SK-N-MC (cell line): ENCODE measurements at places on chromosomes 5 and 9.
A peak's percentile ranks its signal among the peaks of the same experiment; 100 is the strongest.

GRCh38 chr9:84587153-84587552 lies 82.4 kb upstream of the NTRK2 start:
- DNase-seq: no peak

GRCh38 chr5:13866792-13867191 lies 77.7 kb downstream of the DNAH5 start:
- peak; percentile 24 for DNase-seq

- DNase-seq: no peak
Observed at GRCh38 chr5:32642276-32643002, 57.1 kb downstream of the SUB1 start.

- DNase-seq: no peak
Observed at GRCh38 chr9:131627648-131628458, 82.5 kb downstream of the PRRT1B start.

- DNase-seq: no peak
Observed at GRCh38 chr5:160312960-160313727, 780 bp upstream of the CCNJL start.

GRCh38 chr9:6413365-6414246 lies 607 bp downstream of the UHRF2 start:
- DNase-seq: no peak

- DNase-seq: no peak
Observed at GRCh38 chr5:96875791-96876291, 459 bp upstream of the ERAP2 start.

DNA sequence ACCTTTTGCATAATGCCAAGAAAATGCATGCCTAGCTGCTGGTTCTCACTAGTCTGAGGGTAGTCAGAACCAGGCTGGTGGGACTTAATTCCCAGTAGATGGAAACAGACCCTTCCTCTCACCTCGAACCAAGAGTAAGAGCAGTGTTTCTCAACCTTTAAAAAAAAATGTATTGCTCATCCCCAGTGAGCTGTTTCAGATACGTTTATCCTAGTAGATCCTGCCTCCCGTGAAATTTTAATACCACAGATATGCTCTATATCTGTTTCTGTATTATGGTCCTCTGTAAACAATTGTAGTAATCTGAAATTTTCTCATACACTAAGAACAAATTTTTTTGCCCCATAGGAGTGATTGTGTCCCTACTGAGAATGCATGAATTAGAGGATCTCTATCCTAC lies 86.2 kb downstream of the TEK start:
- no peak for DNase-seq

- DNase-seq: no peak
Observed at GRCh38 chr5:30765227-30765626, 428.3 kb upstream of the CDH6 start.

- no peak for DNase-seq
Observed at GRCh38 chr5:95915999-95916686, 45.5 kb downstream of the ELL2 start.

GRCh38 chr9:16867576-16868311 lies 2.7 kb downstream of the BNC2 start:
- no peak for DNase-seq

DNA sequence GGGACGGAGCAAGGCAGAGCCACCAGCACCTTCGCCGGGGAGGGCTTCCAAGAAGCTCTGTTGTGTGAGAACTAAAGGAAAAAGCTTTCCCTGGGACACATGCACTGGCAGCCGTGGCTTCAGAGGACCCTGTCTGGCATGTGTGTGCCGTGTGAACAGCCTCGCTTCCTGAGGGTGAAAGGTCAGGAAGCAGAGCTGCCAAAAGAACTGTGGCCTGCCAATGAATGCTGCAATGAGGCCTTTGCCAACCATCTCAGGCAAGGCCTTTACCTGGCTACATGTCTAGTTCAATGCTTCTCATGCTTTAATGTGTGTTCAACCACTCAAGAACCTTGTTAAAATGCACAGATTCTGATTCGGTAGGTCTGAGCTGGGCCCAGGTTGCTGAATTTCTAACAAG lies 53.5 kb downstream of the NIPSNAP3B start:
- no peak for DNase-seq

DNA sequence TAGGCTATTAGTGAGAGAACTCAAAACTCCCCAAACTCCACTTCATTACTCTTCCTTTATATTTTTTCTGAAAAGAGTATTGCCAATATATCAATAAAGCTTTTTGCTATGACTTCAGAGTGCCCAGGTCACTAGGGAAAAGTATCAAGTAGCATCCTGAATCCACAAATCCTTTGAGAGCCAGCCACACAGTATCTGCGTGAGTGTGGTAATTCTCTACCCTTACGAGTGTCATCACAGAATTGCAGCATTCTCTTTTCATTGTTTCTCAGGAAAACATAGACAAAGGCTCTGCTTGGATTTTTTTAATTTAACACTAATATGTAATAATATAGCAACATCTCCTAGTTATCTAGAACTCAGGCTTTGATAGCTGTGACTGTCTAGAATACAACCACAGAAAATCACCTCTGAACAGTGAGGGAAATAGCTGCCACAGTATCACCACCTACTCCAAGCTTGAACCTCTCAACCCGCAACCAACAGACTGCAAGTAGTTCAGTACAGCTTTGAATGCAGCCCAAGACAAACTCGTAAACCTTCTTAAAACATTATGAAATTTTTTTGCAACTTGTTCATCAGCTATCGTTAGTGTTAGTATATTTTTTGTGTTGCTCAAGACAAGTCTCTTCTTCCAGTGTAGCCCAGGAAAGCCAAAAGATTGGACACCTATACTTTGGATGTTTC lies 79.3 kb upstream of the CCDC152 start:
- DNase-seq: no peak

- DNase-seq: no peak
Observed at GRCh38 chr5:63247651-63248050, 669.0 kb downstream of the LRRC70 start.

GRCh38 chr5:135425641-135426040 lies 21.5 kb downstream of the DCANP1 start:
- no peak for DNase-seq

GRCh38 chr9:101440714-101441230 lies 5.2 kb upstream of the ALDOB start:
- no peak for DNase-seq

DNA sequence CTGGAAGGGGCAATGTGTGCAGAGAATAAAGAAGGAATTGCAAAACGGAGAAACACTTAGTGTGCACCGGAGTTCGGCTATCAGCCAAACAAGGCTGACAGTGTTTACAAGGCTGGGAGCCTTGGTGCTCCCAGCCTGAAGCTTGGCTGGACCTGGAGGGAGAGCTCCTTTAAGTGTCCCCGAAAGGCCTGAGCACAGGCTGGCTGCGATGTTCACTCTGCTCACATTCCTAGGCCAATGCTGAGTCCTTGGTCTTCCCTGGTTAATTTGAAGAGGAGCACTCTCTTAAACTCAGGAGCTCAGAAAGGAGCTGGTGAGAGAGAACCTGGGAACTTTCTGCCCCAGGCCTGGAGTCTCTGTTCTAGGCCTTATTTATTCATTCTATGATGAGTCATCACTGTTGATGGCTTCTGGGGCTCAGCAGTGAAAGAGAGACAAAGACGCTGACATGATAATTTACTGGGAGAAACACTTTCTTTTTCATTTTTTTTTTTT lies 88.6 kb upstream of the MYO10 start:
- no peak for DNase-seq

- no peak for DNase-seq
Observed at GRCh38 chr5:40385544-40385943, 294.2 kb upstream of the PTGER4 start.

DNA sequence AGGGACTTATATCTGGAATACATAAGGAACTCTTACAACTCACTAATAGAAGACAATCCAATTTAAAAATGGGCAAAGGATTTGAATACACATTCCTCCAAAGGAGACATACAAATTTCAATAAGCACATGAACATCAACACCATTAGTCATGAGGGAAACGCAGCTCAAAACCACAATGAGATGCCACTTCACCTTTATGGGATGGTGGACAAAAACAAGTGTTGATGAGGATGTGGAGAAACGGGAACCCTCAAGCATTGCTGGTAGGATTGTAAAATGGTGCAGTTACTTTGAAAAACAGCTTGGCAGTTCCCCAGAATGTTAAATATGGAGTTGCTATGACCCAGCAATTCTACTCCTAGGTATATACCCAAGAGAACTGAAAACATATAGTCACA lies 72.7 kb upstream of the IER5L start:
- DNase-seq: no peak

DNA sequence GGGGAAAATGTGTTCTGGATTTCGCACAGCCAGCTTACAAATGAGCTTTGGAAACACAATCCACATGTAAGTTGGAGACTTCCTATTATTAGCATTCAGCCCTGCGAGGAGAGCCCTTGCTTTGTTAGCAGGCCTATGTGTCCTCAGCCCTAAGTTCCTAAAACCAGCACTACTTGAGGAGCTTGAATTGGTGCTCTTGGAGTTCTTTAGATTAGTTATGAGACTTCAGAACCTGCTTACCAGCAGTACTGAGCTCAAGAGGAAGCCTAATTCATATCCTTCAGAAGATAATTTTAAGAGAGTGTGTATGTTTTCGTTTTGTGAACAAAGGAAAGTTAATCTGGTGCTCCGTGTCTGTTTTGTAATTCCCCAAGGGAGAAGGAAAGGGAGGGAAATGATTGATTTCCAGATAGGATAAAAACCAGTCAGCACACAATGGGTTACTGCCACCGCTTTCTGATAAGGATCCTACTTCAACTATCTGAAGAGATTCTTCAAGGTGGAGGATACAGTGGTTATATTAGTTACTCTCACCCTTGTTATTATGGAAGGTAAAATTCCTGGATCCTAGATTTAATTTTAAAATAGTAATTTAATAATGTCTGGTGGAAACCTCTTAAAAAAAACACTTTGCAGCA lies 35.2 kb downstream of the PIK3R1 start:
- DNase-seq: no peak

GRCh38 chr9:87714819-87715218 lies 11.1 kb upstream of the CTSL start:
- no peak for DNase-seq

GRCh38 chr9:6351737-6352136 lies 23.6 kb downstream of the TPD52L3 start:
- no peak for DNase-seq

GRCh38 chr9:84701801-84702200 lies 32.3 kb downstream of the NTRK2 start:
- DNase-seq: no peak

- DNase-seq: no peak
Observed at GRCh38 chr5:168651648-168652047, 72.5 kb upstream of the PANK3 start.

GRCh38 chr5:113451797-113452196 lies 17.0 kb upstream of the TSSK1B start:
- DNase-seq: no peak

DNA sequence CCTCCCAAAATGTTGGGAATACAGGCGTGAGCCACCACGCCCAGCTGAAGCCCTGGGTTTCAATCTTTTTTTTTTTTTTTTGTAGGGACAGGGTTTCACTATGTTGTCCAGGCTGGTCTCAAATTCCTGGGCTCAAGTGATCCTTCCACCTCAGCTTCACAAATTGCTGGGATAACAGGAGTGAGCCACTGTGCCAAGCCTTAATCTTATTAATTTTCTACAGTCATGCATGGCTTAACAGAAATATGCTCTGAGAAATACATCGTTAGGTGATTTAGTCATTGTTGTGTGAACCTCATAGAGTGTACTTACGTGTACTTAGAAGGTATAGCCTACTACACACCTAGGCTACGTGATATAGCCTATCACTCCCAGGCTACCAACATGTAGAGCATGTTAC lies 31.0 kb downstream of the GLDC start:
- DNase-seq: no peak

DNA sequence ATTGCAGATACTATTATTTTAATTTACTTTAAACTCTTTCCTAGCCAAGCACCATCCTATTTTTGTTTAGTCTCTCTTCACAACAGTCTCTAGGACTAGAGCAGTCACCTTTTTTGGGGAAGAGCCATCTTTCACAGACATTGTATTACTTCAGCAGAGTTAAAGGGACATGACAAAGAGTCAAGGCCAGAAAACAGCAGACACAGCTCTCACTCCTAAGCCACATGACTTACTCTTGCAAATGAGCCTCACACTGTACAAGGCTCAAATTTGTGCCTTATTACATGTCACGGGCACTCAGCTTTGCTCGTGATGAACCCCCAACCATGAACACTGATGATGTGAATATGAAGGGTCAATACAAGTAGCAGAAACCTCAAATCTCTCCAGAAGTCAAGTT lies 104.3 kb downstream of the ZNF608 start:
- no peak for DNase-seq

GRCh38 chr5:5140479-5141338 lies 579 bp downstream of the ADAMTS16 start:
- DNase-seq: no peak

- DNase-seq: no peak
Observed at GRCh38 chr5:17196697-17197096, 20.7 kb upstream of the BASP1 start.

DNA sequence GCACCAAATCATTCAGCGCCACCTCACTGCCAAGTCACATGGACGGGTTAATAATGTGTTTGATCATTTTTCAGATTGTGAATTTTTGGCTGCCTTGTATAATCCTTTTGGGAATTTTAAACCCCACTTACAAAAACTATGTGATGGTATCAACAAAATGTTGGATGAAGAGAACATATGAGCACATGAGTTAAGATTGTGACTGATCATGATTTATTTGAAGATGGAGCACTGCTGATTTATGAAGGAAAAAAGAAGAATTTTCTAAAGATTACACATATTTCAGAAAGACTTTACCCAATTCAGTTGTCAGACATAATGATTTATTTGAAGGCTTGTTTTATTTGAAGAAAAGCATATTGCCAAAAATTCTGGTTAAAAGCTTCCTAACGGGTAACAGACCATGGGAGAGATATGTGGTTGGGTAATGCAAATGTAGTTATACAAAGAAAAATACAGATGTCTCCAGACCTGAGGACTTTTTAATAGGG lies 37.4 kb downstream of the TNFAIP8 start:
- no peak for DNase-seq

GRCh38 chr9:110278080-110278707 lies 21.9 kb upstream of the TXN start:
- DNase-seq: no peak

GRCh38 chr5:132459983-132460838 lies 30.4 kb downstream of the IRF1 start:
- DNase-seq: no peak

GRCh38 chr9:98607787-98608186 lies 100.9 kb downstream of the GABBR2 start:
- no peak for DNase-seq

DNA sequence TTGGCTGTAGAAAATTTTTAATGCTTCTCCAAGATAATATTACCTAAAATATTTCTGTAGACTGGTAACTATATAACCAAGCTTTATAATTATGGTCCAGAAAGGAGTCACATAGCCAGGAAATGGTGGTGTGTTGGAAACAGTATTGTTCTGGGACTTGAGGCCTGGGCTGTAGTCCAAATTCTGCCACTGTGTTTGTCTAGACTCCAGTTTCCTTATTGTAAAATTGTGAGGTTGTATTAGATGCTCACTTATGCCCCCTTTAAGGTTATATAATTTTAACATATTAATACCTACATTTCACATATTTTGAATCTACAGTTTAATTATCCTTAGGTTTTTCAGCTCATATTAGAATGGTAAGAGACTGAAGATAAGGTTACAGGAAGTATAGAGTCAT lies 42.4 kb downstream of the STX17 start:
- DNase-seq: no peak
